Urinary bladder (tissue), 4 donors: ENCODE measurements at places on chromosomes 13 and 19. TPM values are rescaled to one million over a fixed set of nuclear protein-coding genes. Genes with fewer than 3 reads are reported as not detected.
A peak's percentile ranks its signal among the peaks of the same experiment; 100 is the strongest.

- no peak for DNase-seq
These were observed 422.0 kb downstream of the FGF14 start for GRCh38 chr13:101979825-101980224.

DNA sequence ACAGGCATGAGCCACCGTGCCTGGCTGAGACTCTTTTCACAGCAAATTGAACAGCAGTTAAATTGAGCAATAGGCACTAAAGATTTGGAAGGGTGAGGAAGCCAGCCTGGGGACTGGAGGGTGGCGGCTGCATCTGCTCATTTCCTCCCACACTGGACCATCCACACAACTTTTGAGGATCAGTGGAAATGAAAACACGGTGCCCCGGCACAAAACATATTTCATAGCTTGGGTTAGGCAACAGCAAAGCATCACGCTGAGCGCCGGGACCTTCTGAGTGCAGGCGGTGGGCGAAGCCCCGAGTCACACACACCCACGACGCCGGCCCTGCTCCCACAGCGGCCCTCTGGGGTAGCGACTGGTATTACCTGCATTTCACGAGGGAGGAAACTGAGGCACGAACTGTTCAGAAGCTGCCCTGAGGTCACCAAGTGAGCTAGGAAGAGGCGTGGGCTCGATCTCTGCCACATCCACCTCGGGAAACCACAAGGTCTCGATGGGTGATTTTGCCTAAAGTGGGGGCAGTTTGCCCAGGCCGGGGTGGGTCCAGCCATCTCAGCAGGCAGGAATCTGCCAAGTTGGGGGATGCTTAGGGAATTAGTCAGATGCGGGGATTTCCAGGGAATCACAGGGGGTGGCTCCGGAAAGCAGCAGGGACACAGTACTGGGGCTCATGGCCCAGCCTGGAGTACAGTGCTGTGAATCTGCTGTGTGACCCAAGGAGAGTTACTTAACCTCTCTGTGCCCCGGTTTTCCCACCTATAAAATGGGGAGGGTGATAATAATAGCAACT, 3.5 kb upstream of the SBNO2 start:
- DNase-seq, result no peak

DNA sequence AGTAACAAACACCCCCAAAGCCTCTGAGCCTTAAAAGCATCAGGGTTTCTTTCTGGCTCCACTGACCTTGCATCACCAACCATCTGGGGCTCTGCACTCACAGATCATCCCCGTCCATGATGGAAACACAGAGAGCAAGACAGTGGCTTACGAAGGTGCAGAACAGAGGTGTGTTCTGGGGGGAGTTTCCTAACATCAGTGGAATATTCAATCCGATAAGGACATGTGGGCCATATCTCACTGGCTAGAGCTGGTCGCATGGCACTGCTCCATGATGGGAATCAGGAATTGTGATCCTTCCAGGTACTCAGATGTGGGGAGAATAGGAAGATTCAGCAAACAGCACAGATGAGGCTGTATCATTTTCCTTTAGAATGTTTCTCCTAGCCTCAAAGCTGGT, 457.2 kb downstream of the IRS2 start:
- DNase-seq, result no peak

DNA sequence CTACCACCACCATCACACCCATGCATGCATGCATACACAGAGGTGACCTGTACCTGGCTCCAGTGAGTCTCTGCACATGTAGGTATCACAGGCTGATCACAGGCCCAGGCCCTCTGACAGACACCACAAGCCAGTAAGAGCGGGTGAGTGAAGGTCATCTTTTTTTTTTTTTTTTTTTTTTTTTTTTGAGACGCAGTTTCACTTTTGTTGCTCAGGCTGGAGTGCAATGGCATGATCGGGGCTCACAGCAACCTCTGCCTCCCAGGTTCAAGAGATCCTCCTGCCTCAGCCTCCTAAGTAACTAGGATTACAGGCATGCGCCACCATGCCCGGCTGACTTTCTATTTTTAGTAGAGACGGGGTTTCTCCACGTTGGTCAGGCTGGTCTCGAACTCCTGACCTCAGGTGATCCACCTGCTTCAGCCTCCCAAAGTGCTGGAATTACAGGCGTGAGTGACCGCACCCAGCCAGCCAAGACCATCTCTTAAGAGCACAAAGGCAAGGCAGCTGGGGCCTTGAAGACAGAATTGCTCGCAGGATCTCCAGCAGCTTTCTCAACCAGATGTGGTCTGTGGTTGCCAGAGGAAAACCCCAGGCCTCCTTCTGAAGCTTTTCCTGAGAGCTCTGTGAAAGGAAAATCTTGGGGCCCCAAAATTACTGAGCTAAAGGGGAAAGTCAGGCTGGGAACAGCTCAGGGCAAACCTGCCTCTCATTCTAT, 3.2 kb upstream of the NKG7 start:
- DNase-seq, result no peak

GRCh38 chr13:33536601-33537000, 251.0 kb upstream of the STARD13 start:
- no peak for DNase-seq

- no peak for DNase-seq
These were observed 23.3 kb downstream of the ELAVL1 start for GRCh38 chr19:7982103-7982502.

- DNase-seq, result peak; percentile 59
These were observed 16.2 kb upstream of the AP1M2 start for GRCh38 chr19:10603084-10603872.

DNA sequence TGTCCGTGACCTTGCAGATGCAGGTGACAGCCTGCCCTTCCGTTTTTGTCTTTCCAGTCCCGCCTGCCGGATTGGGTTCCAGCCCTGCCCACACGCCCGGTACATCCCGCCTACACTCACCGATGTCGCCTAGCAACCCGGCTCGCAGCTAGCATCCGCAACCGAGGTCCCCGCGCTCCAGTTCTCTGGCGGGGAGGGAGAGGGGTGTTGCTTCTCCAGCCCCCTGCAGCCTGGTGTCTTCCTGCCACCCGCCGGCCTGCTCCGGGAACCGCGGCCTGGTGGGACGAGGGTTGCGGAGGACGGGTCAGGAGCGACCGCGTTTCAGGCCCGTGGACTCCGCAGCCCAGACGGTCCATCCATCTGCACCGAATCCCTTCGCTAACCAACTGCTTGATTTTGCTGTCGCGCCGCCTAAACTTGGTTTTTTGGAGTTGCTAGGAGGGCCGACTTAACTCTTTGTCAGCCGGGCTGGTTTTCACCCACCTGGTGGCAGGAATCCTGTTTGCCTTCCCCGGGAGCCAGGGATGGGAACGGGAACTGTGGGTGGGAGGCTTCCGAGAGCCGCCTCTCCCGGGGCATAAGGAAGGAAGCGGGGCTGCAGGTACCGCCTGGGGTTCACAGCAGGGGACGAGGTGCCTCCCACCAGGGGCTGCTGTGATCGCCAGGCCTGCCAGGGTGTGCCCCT, 15.4 kb upstream of the MATK start:
- no peak for DNase-seq

RFPL4A gene
- total RNA-seq, result 0.58 TPM

SERPINE3 gene
- 0.16 TPM for total RNA-seq

FPR2 gene
- 1.0 TPM for total RNA-seq
